Endodermal cell (in vitro differentiated cells): ENCODE measurements at places on chromosomes 6 and 20. TPM values are rescaled to one million over a fixed set of nuclear protein-coding genes. Genes with fewer than 3 reads are reported as not detected.

Gene KHDRBS2
- total RNA-seq = 27.0 to 29.0 TPM (median 27.7 TPM) in 3 replicates

Gene THEMIS
- not detected in 2 replicates for total RNA-seq

Gene CDSN
- not detected in 2 replicates for total RNA-seq

Gene SLC4A11
- 0.87 to 4.5 TPM (median 3.8 TPM) in 3 replicates for total RNA-seq

Gene SLC35D3
- total RNA-seq = 0.25 and 0.44 TPM in 2 replicates

Gene PPP1R14C
- 0.29 and 0.38 TPM in 2 replicates for total RNA-seq

Gene WFDC12
- total RNA-seq = not detected in 3 replicates

Gene CHMP4B
- 116 and 122 TPM in 2 replicates for total RNA-seq

Gene KHDC1
- total RNA-seq = 6.6 and 7.1 TPM in 2 replicates

Gene MTCH1
- total RNA-seq = 225 and 235 TPM in 2 replicates

Gene HIVEP1
- 33.6 TPM in 2 replicates for total RNA-seq

Gene HLA-DPA1
- 1.3 to 2.3 TPM (median 1.7 TPM) in 3 replicates for total RNA-seq

Gene RBL1
- 5.5 to 16.7 TPM (median 11.5 TPM) in 3 replicates for total RNA-seq

Gene MCHR2
- not detected in 3 replicates for total RNA-seq

Gene SYNGAP1
- 75.4 and 90.2 TPM in 2 replicates for total RNA-seq

Gene TFAP2D
- total RNA-seq = not detected in 3 replicates

Gene FOXF2
- total RNA-seq = 0.11 and 0.14 TPM in 2 replicates

Gene PKIB
- 56.1 and 56.6 TPM in 2 replicates for total RNA-seq
